T1000 (cell line): ENCODE measurements at places on chromosomes 2 and 18.

GRCh38 chr2:23788100-23788499 lies 138.8 kb downstream of the ATAD2B start:
- DNase-seq: no peak

DNA sequence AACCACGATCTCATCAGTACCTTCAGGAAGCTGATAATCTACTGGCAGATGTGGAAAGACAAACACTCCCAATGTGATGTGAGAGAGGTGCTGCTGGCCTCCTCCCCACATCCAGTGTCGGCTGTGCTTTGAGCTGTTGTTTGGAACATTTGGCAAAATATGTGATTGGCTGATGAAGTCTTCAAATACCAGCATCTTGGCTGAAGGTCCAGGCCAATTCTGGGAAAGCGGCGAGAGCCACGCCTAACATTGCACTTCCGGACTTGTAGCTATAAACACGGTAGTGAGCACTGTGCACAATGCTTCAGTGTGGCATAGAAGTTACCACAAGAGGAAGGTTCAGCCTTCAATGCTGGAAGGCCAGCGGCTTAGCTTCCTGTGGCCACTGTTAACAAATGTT lies 198.8 kb downstream of the DCDC2C start:
- DNase-seq: no peak

- no peak for DNase-seq
Observed at GRCh38 chr2:170457742-170458141, 257.4 kb upstream of the SP5 start.

DNA sequence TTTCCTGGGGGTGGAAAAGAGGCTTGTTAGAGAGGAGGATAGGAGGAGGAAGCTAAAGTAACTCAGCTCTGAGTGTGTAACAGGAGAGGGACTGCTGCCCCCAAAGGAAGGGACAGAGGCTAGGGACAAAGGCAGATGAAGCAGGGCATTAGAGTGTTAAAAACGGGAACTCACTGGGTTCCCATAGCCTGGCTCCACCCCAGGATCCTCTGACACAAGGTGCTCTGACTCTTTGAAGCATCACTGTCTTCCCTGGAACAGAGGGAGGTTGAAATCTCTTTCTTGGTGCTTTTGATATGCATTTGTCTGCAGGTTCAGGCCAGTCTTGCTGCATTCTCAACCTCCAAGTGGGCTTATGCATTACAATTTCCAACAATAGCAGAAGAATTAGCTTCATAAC lies 22.9 kb downstream of the IL36A start:
- no peak for DNase-seq

DNA sequence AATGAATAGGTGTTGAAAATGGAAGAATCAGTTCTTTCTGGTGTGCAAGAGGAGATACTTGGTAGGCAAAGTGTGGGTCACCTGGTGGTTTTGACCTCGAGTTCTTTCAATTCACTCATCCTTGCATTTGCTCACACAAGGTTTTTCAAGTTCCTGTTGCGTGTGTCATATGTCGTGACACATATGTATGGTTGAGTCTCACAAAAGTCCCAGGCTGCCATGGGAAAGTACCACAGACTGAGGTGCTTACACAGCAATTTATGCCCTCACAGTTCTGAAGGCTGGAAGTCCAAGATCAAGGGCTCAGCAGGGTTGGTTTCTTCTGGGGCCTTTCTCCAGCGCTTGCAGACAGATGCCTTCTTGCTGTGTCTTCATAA lies 64.4 kb downstream of the NCK2 start:
- no peak for DNase-seq

- no peak for DNase-seq
Observed at GRCh38 chr2:241080405-241081189, 21.5 kb downstream of the MTERF4 start.

DNA sequence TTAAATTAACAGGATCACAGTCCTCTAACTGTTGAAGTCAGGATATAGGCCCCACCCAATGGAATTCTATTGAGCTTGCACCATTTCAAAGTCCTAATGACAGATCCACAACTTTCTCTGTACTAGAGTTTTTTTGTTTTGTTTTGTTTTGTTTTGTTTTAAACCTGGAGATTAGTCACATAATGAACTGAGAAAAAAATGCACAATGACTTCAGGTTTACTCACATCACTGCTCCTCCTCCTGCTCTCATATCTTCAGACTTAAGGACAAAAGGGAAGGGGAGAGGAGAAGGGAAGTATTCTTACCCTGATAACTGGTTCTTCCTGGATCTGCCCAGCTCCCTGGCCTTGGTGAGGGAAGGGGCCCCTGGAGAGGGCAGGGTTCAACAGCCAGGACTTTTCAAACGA lies 208.2 kb upstream of the EPHA4 start:
- no peak for DNase-seq
